ENCODE measurements at places on chromosomes 6 and 20. TPM values are rescaled to one million over a fixed set of nuclear protein-coding genes. Genes with fewer than 3 reads are reported as not detected.

DNA sequence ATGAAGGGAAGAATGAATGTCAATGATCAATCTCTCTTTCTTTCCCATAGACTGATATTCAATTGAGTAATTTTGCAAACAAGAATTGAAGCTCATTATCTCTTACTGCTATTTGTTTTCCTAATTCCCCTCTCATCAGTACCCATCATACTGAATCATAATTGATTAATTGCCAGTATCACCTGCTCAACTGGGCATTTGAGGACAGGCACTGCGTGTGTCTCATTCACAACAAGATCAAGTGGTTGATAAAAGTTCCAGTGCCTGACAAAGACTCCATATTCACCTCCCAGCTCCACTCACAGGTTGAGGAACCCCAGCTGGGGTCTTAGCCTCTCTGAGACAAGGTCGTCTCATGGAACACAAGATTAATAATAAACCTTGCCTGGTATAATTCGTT, 67.7 kb downstream of the BCAS1 start:
- no peak for DNase-seq

- no peak for DNase-seq
Observed at GRCh38 chr6:119034827-119035458, 43.5 kb downstream of the FAM184A start.

- DNase-seq, result no peak
Observed at GRCh38 chr6:161101517-161101916, 109.9 kb downstream of the MAP3K4 start.

- DNase-seq, result peak; percentile 93
Observed at GRCh38 chr20:12928755-12929401, 79.9 kb upstream of the SPTLC3 start.

GRCh38 chr6:167819576-167819975, 7.1 kb upstream of the AFDN start:
- no peak for DNase-seq

DNA sequence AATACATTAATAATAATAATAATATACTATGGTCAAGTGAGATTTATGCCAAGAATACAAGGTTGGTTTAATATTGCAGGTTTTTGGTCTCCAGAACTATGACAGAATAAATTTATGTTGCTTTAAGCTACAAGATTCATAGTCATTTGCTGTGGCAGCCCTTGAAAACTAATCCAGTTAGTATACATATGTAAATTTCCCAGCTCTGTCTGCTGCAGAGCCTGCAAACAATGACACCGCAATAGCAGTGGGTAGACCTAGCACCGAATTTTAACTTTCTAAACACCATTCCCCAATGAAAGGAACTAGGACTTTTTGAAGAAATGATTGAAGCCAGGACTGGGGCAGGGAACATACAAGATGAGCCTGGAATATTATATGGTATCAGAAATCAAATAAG, 647.7 kb upstream of the NRSN1 start:
- no peak for DNase-seq

DNA sequence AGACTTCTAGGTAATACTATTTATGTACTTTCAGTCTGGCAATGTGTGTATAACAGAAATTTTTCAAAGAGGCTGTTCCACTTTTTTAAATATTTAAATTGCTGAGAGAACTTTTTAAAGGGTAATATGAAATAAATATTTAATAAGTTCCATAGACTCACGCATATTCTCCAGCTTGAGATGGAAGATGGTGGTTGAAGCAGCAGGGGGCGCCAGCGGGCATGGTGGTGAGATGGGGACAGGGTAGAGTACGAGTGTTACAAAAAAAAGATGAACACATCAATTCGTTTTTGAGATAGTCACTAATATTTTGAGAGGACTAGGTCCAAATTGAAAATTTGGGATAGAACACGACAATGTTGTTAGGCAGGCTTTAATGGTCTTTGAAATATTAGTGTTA, 68.4 kb downstream of the RSPO3 start:
- DNase-seq, result no peak

GRCh38 chr6:149360536-149360935, 39.5 kb upstream of the SUMO4 start:
- no peak for DNase-seq

DNA sequence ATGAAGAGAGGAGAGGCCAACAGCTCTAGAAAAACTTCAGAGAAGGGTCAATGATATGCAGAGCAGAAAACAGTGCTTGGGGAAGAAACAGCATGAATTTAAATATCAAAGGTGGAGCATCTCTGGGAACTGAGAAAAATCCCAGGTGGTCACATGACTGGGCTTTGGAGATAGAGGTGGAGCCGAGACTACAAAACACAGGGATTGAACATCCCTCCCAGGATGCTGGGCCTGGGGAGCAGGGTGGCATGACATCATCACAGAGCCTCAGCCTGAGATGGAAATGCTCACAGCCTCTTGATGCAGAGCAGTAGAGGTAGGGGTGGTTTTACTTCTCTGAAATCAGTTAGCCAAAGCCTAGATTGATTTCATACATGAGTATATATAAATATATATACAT, 529.5 kb downstream of the PRKN start:
- DNase-seq, result no peak

- DNase-seq, result peak; percentile 88
Observed at GRCh38 chr6:160919723-160920440, 71.7 kb upstream of the MAP3K4 start.

DNA sequence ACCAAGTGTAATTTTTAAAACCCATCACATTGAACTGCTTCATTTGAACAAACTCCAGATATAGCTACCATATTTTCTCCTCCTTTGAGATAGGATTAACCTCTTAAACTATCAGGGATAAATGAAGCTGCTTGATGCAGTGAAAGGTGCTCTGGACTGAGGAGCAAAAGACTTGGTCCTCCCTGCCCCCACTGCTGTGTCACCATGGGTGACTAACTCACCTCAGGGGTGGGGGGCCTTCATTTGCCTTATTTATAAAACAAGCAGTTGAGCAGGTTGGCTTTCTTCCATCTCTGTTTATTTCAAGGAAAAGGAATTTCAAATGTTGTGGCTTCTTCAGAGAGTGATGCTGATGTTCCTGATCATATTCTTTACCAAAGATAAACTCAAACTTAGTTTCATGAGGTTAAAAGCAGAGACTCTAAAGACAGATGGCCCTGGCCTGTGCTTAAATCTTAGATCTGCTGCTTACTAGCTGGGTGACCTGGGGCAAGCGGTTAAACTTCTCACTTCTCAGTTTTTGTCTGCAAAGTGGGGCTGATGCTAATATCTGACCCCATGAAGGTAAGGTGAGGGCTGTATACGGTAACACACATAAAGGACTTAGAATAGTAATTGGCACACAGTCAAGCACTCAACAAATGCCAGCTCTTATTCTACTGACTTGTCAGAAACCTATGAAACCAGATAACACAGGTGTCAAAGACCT, 50.5 kb downstream of the FHL5 start:
- DNase-seq, result no peak

DNA sequence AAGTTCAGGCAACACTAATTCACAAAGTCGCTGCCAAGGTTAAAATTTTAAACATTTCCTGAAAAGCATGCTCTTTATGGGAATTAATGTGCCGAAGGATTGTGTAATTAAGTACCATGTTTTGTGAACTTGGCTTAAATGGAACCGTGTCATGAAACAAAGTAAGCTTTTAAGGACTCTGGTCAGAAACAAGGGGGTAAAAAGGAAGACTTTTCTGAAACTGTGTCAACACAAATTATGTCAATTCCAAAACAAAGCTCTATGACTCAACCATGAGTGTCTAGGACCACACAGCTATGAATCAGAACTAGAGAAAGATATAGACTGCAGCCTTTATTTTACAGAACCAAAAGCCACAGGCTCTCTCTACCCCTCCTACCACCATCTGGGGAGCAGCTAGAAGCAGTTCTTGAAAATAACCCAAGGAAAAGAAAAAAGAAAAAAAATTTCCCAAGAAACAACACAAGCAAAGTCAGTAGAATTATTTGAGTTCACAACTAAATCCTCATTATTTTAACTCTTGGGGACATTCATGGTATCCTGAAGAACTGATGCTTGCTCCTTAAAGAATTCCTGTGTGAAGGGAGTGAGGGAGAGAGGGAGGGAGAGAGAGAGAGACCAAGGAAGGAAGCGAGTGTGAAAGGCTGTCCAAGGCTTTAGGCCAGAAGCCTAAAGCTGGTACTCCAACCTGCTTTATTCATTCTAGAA, 81.9 kb downstream of the ZMYND8 start:
- peak; percentile 98 for DNase-seq

- DNase-seq, result peak; percentile 50
Observed at GRCh38 chr20:24148372-24148771, 159.8 kb upstream of the GGTLC1 start.

The ARFGEF3 gene
- 2.2 TPM for total RNA-seq

The SASH1 gene
- 11.5 TPM for total RNA-seq

DNA sequence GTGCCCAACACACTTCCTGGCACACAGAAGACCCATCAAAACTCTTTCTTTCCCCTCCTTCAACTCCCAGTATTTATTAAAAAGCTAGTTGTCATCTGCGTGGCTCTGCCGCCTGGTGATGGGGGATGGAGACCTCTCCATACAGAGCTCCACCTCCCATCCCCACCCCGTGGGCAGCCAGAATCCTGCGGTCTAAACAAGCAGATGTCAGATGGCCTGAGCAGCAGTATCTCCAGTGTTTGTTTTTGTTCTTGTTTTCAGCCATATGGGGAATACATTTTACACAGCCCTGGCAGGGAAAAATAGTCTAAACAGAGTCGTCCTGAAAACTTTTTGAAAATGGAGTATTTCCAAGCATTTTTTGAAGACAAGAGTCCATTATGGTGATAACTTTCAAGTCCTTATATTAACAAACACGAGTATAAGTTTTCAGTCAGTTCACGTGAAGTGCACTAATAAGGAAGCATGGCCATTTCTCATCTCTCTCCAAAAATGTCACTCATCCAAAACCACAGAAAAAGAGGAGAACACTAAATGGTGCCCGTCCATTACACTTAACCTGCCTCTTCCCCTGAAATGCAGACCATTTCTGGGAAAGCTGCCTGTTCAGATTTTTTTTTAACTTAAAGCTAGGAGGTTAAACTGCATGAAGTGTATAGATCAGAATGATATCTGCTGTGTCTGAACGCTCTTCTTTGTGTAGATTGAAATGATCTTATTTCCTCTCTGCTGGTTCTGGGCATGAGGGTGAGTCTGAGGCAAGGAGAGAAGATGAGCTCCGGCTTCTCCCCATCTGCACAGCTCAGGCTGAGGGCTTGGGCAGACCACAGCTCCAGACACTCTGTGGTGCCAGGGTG, 91.0 kb downstream of the TCP11 start:
- no peak for DNase-seq

The ME1 gene
- 11.6 TPM for total RNA-seq

- peak; percentile 20 for DNase-seq
Observed at GRCh38 chr6:143513410-143513809, 1.9 kb upstream of the FUCA2 start.

The FABP7 gene
- total RNA-seq, result not detected

DNA sequence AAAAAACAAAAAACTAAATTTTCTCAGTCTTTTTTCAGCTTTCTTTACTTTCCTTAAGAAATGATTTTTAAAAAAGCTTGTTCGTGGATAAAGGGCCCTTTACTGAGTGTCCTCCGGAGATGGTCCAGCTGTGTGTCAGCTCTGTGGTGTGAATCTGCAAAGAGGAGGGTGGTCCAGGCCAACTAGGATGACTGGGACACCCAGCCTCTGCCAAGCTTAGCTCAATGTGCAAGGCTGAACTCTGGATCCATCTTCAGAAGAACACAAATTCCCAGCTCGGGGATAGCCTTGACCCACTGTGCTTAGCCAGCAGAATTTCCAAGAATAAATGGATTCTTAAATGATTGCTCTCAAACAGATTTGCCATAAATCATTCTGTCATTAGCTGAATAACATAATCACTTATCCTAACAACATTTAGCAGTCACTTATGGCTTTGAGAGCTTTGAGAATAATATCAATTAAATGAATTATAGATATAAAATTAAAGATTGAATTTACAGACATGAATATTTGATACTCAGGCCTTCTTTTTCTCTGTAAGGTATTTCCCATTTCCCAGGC, 14.2 kb upstream of the CALHM5 start:
- no peak for DNase-seq

The CDH22 gene
- total RNA-seq, result not detected

GRCh38 chr6:17182961-17183360, 81.1 kb downstream of the STMND1 start:
- DNase-seq, result no peak

DNA sequence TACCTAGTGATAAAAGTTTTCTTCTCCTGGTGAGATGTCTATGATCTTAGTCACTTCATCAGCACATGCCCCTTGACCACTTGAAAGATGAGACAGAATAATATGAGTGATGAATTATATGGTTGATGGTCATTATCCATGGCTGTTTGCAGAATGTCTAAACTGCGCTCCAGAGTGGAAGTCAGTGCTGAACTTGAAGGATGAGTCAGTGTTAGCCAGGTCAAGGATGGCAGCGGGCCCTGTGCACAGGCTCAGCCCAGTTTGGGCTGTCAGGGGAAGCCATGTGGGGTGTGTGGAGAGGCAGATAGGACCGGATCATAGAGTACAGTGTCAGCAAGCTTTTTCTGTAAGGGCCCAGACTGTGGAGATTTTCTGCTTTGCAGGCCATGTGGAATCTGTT, 67.2 kb upstream of the KIF25 start:
- DNase-seq, result peak; percentile 96

DNA sequence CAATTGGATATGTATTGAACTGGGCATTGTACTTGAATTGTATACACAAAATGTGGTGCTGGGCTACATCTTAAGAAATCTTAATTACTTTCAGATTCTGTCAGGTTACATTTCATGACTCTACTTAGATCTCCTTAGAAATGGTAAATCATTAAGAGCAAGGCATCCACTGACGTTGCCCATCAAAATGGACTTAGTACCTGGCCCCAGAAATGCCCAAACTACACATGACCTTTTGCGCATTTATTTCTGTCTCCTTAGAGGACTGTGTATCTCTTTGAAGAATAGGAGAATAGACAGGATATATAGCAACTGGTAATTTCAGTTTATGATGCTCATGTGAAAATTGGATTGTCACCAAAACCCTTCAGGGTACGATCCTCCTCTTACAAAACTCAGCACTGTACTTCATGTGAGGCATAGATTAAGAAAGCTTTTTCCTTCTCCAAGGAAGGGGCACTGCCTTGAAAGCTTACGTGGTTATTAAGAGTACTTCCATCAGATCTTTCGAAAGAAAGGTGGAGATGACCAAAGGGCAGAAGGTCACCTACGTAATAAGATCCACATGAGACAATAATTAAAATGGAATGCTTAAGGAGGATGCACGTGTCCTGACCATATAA, 61.4 kb upstream of the BMP2 start:
- peak; percentile 42 for DNase-seq

The SAPCD1 gene
- total RNA-seq, result 1.7 TPM

DNA sequence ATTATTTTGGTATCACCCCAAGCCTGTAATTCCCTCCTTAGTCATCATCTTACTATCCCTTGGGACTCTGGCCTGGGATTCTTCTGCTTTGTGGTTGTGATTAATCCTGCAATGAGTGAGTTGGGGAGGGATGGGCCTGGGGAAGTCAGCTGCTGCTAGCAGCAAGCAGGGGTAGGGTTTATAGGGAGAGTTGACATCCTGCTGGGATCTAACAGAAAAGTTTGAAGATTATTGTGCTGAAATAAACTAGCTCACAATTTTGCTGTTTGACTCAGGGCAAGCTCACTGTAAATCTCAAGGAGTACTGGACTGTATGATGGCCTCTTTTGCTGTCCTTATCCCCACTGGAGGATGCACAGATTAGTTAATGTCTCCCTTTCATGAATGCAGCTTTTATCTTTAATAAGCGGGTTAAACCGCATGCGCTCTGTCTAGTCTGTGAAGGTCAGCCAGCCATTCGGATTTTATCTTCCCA, 83.4 kb downstream of the JARID2 start:
- DNase-seq, result peak; percentile 96

All from M059J (cell line).